ENCODE measurements at places on chromosomes 7 and 10.
A peak's percentile ranks its signal among the peaks of the same experiment; 100 is the strongest.

- no peak for DNase-seq
Observed at GRCh38 chr10:34780818-34781380, 34.2 kb downstream of the PARD3 start.

DNA sequence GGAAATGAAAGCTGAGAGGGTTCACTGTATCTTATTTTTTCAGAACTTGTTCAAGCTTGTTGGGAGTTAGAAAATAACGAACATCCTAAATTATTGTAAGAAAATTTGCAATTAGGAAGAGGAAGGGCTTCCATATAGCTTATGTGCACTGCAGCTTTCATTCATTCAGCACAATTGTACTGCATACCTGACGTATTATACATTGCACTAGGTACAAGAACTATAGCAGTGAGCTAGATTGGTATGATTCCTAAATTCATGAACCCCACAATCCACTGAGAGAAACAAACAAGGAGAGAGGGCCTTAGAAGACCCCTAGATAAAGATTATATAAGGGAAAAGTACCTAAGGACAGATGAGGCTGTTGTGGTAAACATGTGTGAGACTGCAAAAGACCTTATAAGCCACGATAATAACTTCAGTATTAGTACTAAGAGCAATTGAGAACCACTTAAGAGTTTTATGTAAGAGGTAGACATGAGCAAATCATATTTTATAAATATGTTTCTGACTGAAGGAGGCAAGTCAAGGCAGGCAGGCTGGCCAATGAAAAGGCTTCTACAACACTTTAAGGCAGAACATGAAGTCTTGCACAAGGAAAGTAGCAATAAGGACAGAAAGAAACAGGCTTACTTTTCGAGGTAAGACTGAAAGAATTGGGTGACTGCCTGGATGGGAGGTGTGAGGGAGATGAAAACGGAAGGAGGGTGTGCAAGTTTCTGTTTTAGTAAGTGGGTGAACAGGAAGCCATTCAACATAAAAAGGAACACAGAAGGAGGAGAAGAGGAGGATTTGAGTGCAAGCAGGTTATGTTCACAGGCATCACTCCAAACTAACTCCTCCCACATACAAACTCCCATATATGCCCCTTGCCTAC is 77.9 kb upstream of the LRRN3 start:
- no peak for DNase-seq

- DNase-seq = peak; percentile 92
Observed at GRCh38 chr7:5396542-5396941, 27.1 kb downstream of the TNRC18 start.

DNA sequence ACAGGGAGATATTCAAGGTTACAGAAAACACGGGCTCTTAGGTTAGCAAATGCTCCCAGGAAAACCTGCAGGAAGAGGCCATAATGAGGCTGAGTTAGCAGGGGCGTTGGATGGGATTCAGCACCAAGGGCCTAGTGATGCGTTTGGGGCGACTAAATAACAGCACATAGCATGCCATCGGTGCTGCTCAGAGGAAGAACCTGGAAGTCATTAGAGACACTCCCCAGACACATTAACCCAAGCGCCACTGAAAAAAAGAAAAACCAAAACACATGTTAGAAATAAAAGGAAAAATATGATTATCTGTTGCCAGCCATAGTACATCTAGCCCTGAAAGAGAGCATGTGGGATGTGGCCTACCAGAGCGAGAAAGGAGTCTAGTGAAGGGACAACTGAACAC is 28.8 kb upstream of the OPALIN start:
- no peak for DNase-seq

GRCh38 chr10:45034301-45034700 is 33.6 kb downstream of the ZNF22 start:
- no peak for DNase-seq

DNA sequence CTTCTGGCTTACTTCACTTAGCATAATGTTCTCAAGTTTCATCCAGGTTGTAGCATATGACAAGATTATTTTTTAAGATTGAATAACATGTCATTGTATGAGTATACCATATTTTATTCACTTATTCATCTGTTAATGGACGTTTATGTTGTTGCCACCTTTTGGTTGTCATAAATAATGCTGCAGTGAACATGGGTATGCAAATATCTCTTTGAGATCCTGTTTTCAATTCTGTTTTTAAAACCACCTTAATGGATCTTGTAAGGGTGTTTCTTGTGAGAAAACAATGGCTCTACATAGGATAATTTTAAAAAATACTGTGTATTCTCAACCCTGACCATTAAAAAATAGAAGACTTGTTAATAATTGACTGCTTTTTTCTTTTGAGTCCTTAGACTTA is 290.7 kb upstream of the TMEM229A start:
- no peak for DNase-seq

DNA sequence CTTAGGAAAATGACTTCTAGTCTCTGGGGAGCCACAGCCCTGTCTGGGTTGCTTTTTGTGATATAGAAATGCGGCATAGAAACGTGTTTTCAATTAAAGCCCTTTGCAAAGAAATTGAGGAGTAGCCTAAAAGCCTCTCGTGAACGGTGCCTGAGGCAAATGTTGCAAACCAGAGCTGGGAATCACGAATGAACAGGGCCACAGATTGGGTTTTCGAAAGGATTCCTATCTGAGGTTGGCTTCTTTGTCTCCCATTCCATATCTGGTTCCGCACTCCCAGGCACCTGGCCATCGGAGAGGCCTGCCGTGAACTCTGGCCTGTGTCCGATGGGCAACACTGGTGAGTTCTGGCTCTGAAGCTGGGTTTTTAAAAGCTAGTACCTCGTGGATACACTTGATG is 221.6 kb downstream of the TCF7L2 start:
- DNase-seq = no peak

DNA sequence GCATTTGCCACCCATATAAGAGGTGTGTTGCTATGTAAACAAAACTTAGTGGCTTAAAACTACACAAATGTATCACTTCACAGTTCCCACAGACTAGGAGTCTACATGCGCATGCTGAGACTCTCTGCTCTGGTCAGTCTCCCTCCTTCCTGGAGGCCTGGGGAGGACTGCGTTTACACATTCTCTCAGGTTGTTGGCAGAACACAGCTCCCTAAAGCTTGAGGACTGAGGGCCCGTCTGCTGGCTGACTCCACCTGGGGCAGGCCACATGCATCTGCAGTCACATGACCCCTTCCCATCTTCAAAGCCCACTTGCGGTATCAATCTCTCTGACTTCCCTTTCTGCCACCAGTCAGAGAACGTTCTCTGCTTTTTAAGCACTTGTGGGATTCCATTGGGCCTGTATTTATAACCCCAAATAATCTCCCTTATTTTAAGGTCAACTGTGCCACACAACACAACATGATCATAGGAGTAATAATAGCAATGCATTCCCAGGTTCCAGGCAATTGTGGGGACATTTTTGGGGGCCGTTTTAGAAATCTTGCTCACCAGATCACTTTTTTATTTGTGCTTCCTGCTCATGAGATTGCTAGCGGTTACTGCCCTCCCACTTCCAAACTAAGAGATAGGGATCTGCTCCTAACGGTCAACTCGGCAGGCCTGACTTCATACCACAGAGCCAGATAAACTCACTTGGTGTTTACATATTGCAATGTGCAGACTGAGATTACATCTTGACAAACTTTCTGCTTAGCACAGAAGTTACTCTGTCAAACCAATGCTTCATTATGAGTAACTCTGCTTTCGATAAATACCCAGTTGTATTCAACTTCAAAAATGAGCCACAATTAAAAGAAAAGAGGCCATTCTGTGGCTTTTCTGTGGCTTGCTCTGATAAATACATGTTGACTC is 96.3 kb downstream of the ALOX5 start:
- DNase-seq = peak; percentile 40

GRCh38 chr7:135772639-135773222 is 24.1 kb upstream of the FAM180A start:
- DNase-seq = no peak

GRCh38 chr7:120337308-120337907 is 64.4 kb downstream of the KCND2 start:
- peak; percentile 7 for DNase-seq

- DNase-seq = peak; percentile 65
Observed at GRCh38 chr7:151271699-151272355, 23.3 kb upstream of the SMARCD3 start.

DNA sequence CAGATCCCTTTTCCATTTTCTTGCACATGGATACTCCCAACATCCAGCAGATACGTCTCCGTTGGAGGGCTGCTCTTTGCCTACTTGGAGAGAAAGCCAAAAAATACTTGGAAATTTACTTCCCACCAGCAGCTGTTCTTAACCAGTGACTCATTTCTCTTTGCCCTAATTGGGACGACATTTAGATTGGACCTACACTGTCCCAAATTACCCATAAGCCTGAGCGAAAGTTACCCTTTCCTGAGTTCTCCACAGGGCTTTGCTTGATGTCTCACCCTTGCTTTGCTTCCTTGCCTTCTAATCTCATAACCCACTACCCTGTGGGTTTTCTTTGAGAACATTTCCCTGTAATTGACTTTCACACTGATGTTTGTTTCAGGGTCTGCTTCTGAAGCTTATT is 48.1 kb downstream of the SAMD8 start:
- DNase-seq = no peak

DNA sequence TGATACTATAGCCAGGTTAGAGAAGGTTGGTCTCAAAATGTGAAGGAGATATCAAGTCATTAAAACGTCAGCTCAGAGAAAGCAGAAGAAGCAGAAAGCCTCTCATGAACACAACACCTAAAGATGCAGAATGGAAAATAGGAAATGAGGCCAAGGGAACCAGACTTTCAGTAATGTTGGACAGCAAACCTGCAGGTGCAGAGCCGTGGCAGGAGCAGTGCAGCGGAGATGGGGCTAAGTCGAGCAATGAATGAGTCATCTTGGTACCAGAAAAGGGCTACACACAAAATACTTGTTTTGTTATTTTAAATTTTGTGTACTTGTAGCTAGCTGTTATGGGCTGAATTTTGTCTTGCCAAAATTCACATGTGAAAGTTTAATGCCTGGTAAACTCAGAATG is 479.6 kb upstream of the POM121L12 start:
- no peak for DNase-seq

DNA sequence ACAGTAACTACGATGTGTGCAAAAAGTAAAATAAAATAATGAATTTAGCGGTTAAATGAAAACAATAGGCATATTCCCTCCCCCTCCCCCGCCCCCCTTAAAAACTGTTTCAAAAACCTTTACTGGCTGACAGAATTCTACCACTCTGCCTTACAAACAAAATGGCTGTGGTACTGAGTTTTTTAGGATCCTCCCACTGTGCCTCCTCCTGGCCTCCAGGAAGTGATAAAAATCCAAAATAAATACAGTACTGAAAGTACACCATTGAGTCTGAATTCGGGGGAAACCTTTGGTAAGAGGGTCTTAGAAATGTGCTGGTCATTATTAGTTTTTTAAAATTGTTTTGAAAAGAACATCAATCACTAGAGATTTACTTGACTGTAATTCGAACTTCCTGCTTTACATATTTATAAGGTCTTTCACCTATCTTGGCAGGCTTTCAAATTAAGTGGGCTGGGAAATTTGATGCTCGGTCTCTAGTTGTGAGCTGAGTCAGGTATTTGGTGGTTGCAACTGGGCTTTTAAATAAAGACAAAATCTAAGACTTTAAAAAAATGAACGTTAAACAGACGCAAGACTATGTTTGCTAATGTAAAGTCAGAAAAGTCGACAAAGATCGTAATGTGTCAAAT is 32.5 kb upstream of the EPC1 start:
- DNase-seq = no peak

GRCh38 chr10:71605263-71605962 is 114.2 kb downstream of the C10orf105 start:
- no peak for DNase-seq
